ENCODE measurements at places on chromosomes 6 and 20.

DNA sequence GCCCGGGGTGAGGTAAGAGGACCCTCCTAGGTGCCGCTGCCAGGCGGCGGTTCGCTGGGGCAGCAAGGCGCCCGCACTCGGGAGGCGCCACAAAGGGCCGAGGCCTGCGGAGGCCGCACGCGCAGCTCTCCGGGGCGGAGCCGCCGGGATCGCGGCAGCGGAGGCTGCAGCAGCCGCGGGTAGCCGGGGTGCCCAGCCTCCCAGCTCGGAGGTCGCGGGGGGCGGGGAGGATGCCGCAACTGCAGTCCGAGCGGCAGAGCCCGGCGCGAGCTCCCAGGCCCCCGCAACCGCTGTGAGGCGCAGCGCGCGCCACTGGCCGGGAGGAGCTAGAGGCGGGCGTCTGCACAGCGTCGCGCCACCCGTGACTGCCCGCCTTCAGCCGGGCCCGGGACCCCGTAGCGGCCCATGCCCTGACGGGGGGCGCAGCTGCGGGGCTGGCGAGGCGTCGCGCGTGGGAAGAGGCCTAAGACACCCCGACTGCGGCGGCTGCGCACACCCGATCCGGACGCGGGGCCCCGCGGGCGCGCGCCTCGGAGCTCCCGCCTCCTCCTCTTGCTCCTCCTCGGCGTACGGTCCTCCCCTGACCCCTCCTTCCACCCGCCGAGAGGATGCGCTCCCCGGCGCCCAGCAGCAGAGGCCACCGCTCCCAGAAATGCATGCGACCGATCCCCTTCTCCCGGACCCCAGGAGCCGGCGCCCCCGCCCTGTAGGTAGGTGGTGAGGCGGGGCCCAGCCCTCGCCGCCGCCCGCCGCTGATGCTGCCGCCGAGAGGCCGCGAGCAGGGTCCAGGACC, at the start of gene NCOA7:
Gene NCOA7, plus strand, starts transcription at position 603 of the 793 bp plus-strand sequence. CDS start 24,395 bp downstream, outside the sequence.
- peak; percentile 56 for DNase-seq

GRCh38 chr20:11454966-11455799, 462.5 kb upstream of the BTBD3 start:
- DNase-seq: no peak

GRCh38 chr20:23087587-23088251, 1.6 kb upstream of the CD93 start:
- no peak for DNase-seq

- DNase-seq: no peak
Observed at GRCh38 chr6:96075826-96076225, 60.1 kb downstream of the FUT9 start.

- DNase-seq: no peak
Observed at GRCh38 chr6:130473886-130474285, 108.1 kb downstream of the TMEM200A start.

- no peak for DNase-seq
Observed at GRCh38 chr6:143774347-143774746, 68.8 kb upstream of the LTV1 start.

DNA sequence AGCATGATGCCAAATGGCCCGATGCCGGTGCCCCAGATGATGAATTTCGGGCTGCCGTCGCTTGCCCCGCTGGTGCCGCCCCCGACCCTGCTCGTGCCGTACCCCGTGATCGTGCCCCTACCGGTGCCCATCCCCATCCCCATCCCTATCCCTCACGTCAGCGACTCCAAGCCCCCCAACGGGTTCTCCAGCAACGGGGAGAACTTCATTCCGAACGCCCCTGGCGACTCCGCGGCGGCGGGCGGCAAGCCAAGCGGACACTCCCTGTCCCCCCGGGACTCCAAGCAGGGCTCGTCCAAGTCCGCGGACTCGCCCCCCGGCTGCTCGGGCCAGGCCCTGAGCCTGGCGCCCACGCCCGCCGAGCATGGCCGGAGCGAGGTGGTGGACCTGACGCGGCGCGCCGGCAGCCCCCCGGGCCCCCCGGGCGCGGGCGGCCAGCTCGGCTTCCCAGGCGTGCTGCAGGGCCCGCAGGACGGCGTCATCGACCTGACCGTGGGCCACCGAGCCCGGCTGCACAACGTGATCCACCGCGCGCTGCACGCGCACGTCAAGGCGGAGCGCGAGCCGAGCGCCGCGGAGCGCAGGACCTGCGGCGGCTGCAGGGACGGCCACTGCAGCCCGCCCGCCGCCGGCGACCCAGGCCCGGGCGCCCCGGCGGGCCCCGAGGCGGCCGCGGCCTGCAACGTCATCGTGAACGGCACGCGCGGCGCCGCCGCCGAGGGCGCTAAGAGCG, 144.6 kb downstream of the SOBP start:
- no peak for DNase-seq

DNA sequence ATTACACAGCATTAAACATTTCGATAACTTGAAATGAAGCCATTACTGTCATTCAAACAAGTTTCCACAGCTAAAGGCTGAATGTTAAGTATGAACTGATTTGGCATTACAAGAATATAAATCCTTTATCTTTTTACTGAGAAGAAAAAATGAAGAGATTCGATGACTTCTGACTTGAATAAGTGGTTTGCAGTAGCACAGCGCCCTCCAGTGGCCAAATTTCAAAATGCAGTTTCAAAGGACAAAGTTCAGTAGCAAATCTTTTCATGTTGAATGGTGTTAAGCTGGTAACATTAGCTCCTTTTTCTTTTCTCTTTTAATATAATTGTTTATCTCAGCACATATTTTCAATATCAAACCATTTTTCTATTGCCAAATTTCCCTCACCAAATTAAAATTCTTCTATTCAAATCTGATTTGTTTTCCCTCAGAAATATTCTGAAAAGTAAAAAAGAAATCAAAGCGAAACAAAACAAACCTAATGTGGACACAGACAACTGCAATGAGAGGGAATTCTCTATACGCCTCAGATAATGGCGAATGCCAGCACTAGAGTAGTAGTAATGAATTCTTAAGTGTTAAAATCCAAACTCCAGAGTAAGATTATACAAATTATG, 145.7 kb downstream of the BTBD9 start:
- peak; percentile 72 for DNase-seq

DNA sequence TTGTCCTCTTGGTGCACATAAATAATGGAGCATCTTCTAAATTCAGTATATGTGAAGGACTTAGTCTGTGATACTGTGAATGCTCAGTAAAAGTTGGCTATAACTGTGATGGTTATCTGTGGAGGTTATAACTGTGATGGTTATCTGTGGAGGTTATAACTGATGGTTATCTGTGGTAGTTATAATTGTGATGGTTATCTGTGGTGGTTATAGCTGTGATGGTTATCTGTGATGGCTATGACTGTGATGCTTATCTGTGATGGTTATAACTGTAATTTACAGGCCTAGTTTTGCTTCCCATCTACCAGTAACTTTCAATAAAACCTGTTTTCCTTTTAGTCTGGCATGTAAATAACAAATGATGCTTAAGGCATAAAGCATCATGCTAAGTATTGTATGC, 16.5 kb downstream of the PTK7 start:
- no peak for DNase-seq

GRCh38 chr6:34602318-34603111, 46.4 kb upstream of the SPDEF start:
- no peak for DNase-seq

DNA sequence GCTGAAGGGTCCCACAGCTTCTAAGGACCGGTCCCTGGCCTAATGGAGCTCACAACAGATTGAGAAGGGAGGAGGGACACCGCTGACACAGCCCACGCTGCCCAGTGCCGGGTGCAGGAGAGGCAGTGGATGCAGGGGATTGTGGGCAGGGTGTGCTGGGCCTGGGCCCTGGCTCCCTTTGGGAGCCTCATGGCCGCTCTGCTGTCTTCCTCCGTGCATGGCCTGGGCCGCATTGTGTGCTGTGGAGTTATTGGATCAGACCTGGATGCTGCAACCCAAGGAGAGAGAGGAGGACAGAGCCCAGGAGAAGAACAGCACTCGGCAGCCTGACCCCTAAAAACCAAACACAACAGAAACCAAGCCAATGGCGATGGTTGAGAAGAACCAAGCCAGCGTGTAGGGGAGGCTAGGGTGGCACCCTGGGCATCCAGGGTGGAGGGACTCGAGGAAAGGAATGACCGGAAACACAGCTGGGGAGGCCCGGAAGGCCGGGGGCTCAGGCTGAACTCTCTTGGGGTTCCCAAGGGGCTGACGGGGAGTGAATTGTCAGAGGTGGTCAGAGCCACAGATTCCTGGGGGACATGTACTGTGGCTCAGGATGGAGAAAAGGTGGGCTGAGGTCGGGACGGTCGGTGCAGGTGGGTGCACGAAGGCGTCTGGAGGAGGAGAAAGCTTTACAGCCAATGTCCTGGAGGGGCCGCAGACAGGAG, 41.0 kb downstream of the ERMARD start:
- DNase-seq: no peak

- DNase-seq: no peak
Observed at GRCh38 chr6:107753778-107754177, 70.3 kb downstream of the SCML4 start.

DNA sequence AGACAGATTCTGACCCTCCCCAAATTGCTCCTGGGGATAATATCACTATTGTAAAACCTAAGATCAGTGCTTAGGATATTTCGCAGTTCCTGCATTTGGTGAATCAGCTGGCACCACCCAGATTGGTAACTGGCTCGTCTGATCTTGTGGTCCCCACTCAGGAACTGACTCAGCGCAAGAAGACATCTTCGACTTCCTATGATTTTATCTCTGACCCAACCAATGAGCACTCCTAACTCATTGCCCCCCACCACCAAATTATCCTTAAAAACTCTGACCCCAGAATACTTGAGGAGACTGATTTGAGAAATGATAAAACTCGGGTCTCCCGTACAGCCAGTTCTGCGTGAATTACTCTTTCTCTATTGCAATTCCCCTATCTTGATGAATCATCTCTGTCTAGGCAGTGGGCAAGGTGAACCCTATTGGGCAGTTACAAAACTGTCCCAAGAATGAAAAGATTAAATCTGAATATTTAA, 55.7 kb upstream of the PRND start:
- peak; percentile 28 for DNase-seq

GRCh38 chr6:19860235-19860877, 23.2 kb downstream of the ID4 start:
- DNase-seq: no peak

- DNase-seq: no peak
Observed at GRCh38 chr6:150610584-150610983, 10.9 kb downstream of the PLEKHG1 start.

DNA sequence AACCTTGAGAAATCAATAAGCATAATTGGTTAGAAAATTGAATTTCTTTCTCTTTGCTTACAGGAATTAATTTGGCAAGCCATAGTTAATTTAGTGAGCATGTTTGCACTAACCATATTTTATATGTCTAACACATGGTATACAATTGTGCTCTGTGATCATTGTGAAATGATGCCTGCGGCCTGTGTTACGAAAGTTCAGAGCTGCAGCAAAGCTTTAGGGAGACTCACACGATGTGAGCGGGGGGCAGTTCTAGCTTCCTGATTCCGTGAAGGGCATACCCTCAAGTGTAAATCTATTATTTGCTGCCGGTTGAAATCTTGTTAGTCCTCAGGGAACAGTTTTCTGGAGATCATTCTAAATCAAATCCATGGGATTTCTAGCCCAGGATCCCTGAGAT, 25.5 kb upstream of the ADTRP start:
- DNase-seq: no peak

DNA sequence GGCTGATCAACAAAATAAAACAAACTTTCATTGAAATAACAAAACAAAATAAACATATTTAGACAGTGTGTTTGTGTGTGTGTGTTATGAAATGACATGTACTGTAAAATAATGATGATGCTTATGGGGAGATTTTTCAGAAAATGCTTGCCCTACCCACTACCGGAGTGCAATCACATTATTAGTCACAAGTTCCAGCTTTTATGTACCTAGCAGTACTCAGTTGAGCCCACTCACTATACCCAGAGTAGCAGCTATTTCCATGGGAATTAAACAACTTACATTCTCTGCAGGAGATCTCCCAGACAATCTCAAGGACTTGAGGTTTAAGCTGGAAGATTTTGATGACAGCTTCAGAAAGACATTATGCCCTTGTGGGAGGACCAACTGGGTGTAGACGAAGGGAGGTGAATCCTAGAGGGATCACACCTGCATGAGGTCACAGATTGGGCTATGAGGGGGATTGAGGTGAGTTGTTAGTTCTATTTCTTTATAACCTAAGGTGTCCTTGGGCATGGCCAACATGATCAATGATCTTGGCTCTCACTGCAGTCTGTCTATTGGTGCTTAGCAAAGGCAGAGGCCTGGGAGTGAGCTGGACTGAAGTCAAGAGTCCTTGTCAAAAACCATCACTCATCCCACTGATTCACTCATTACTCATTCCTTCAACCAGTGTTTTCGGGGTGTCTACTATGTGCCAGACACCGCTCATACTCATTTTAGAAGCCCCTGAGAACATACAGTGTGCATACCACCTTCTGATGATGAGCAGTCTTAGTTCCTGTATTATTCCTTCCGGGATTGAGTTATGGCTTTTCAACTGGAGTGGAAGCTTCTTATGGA, 6.7 kb upstream of the CLIC5 start:
- DNase-seq: no peak

GRCh38 chr6:133245007-133245406, 3.9 kb downstream of the EYA4 start:
- no peak for DNase-seq

GRCh38 chr6:89287351-89288028, 27.6 kb downstream of the GABRR2 start:
- DNase-seq: no peak

- no peak for DNase-seq
Observed at GRCh38 chr6:11398451-11399326, 138.9 kb upstream of the TMEM170B start.

DNA sequence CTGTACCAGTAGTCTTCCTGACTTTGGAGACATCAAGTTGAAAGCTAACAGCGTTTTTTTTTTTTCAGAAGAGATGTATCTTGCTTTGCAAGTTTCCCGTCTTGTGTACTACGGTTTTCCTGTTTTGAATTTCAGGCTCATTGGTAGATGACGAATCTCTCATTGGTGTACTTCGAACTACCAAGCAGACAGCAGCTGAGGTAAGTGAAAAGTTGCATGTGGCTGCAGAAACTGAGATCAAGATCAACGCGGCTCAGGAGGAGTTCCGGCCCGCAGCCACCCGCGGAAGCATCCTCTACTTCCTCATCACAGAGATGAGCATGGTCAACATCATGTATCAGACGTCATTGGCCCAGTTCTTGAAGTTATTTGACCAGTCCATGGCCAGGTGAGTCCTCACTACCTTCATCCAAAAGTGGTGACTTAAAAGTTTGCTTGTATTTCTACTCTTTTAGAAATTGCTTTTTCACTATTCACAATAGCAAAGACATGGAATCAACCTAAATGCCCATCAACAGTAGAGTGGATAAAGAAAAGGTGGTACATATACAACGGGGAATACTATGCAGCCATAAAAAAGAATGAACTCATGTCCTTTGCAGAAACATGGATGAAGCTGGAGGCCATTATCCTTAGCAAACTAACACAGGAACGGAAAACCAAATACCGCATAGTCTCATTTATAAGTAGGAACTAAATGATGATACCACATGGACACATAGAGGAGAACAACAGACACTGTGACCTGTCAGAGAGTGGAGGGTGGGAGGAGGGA, 110.6 kb upstream of the GLP1R start:
- no peak for DNase-seq

GRCh38 chr20:48198929-48199451, 413.7 kb upstream of the SULF2 start:
- no peak for DNase-seq

GRCh38 chr20:8242066-8242465, 110.0 kb downstream of the PLCB1 start:
- DNase-seq: no peak

GRCh38 chr6:167475947-167476346, 151.1 kb downstream of the TTLL2 start:
- no peak for DNase-seq

- DNase-seq: no peak
Observed at GRCh38 chr20:13611611-13612125, 27.1 kb downstream of the TASP1 start.

GRCh38 chr6:3797231-3798054, 45.9 kb upstream of the PXDC1 start:
- no peak for DNase-seq

Data from stimulated activated CD8-positive, alpha-beta memory T cell treated with anti-CD3 and anti-CD28 coated beads, Interleukin-15, amount 100 ng/mL, for 1 hour (primary cell).